Mesothelial cell of epicardium (in vitro differentiated cells): ENCODE measurements at places on chromosomes 2 and 18. TPM values are rescaled to one million over a fixed set of nuclear protein-coding genes. Genes with fewer than 3 reads are reported as not detected.

Gene MOCOS
- 2.2 to 3.2 TPM (median 3.2 TPM) in 3 replicates for total RNA-seq

Gene RAB6D
- not detected in 3 replicates for total RNA-seq

Gene CAVIN2
- total RNA-seq: 0.72 to 0.96 TPM (median 0.80 TPM) in 3 replicates

Gene EML6
- 0.93 to 2.3 TPM (median 2.1 TPM) in 3 replicates for total RNA-seq

Gene PROM2
- total RNA-seq: 20.3 to 23.5 TPM (median 22.1 TPM) in 3 replicates

- no peak for DNase-seq
- peaks cover 7% of the 10 kb centered on the region for H3K4me1 ChIP-seq
- no peak overlapping the region for H3K27ac ChIP-seq
Measured at GRCh38 chr2:187477051-187477450, 29.0 kb upstream of the CALCRL start.

GRCh38 chr2:196798980-196799379 lies 503 bp downstream of the GTF3C3 start:
- peaks cover 12% of the 10 kb centered on the region for H3K36me3 ChIP-seq
- peak overlapping the region; percentile 100 for H3K4me3 ChIP-seq
- H3K27ac ChIP-seq: peak overlapping the region; percentile 99
- H3K27me3 ChIP-seq: peaks cover 15% of the 10 kb centered on the region
- DNase-seq: no peak

DNA sequence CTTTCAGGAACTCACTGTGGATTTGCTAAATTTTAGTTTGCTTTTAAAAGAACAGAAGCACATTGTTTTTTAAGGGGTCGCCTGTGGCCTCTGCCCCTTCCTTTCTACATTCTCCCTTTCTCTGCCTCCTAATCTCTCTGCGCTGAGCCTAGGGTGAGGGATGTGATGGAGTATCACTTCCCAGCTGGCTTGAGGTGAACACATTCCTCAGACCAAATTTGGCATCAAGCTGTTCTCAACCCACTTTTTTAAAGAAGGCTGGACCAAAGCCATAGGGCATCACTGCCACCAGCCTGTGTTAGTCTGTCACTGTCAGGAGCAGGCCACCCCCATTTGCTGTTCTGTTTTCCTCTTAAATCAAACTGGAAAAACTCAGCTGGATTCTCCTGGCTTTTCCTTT lies 27.4 kb downstream of the EIF4E2 start:
- H3K27ac ChIP-seq: no peak overlapping the region
- H3K27me3 ChIP-seq: no peaks in the 10 kb centered on the region
- H3K36me3 ChIP-seq: peaks cover 33% of the 10 kb centered on the region

DNA sequence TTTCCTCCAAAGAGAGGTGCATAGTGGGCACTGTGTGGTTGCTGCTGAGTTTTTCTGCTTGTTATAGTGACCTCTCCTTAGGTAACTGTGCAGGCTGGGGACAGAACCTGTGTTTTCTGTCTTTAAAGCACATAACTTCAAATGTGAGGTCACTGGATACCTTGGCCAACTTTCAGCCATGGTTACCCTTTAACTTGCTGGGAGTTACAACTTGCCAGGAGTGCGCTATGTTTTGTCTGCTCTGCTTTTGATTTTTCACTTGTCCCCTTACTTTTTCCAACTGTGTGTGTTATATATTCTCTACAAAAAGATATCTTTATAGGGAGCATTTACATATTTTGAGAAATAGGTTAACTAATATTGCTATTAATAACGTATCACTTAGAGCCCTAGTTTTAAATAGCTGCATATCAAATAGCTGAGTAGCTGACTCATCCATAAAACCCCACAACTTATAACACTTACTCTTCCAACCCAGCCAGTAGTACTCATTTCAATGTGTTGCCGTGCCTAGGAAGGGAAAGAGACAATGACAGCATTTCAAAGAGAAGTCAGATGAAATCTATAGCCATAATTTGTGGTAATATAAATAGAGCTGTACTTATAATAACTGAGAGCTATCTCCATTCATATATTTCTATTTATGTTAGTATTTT lies 51.6 kb downstream of the DPP4 start:
- H3K4me1 ChIP-seq: peaks cover 23% of the 10 kb centered on the region
- no peaks in the 10 kb centered on the region for H3K36me3 ChIP-seq
- H3K27ac ChIP-seq: no peak overlapping the region
- DNase-seq: no peak
- no peak overlapping the region for H3K4me3 ChIP-seq
- no peaks in the 10 kb centered on the region for H3K27me3 ChIP-seq

DNA sequence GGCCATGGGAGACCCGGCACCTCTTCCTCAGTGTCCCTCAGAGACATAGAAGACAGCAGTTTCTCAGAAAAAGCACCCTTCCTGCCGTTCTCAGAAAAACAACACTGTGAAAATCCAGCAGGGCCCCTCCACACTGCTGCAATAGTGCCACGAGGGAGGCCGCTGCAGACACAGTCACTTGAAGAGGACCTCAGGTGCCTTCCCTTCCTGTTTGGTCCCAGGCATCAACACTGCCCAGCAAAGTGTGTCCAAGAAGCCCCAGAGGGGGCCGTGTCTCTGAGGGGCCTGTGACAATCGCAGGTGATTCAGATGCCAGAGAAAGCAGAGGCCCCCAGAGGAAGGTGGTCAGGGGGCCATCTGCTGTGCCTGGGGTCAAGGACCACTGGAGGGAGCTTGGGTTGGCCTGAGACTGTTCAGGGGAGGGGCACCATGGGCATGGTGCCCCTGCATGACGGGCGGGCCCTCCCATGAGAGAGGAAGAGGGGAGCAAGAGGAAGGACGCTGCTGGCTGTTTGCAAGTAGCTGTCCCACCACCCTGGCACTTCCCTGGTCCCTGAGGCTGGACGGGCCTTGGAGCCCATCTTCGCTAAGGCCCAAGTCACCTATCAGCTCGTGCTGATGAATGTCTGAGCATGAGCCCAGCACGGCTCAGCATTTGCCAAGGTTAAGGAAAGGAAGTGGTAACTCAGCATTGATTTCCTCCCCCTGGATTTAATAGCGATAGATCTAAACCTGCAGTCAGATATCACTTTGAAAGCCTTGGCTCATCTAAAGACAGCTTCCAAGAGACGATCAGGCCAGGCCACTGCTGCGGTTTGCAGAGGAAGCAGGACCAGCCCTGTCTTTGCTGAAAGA lies 9.1 kb downstream of the TWIST2 start:
- H3K27ac ChIP-seq: no peak overlapping the region
- no peak overlapping the region for H3K4me3 ChIP-seq
- DNase-seq: no peak
- H3K27me3 ChIP-seq: peaks cover 42% of the 10 kb centered on the region
- peaks cover 8% of the 10 kb centered on the region for H3K4me1 ChIP-seq
- no peaks in the 10 kb centered on the region for H3K36me3 ChIP-seq

GRCh38 chr2:196108604-196109003 lies 40.0 kb upstream of the DNAH7 start:
- peaks cover 24% of the 10 kb centered on the region for H3K4me1 ChIP-seq
- no peak overlapping the region for H3K4me3 ChIP-seq
- H3K27me3 ChIP-seq: no peaks in the 10 kb centered on the region
- no peaks in the 10 kb centered on the region for H3K36me3 ChIP-seq

GRCh38 chr2:59529726-59530125 lies 1023.7 kb downstream of the BCL11A start:
- no peak overlapping the region for H3K4me3 ChIP-seq
- H3K4me1 ChIP-seq: peaks cover 11% of the 10 kb centered on the region
- no peak for DNase-seq
- H3K36me3 ChIP-seq: no peaks in the 10 kb centered on the region

- peak; percentile 61 for DNase-seq
- H3K4me3 ChIP-seq: peak overlapping the region; percentile 78
- H3K36me3 ChIP-seq: no peaks in the 10 kb centered on the region
- peaks cover 28% of the 10 kb centered on the region for H3K27me3 ChIP-seq
- H3K4me1 ChIP-seq: peaks cover 79% of the 10 kb centered on the region
- peak overlapping the region; percentile 84 for H3K27ac ChIP-seq
Measured at GRCh38 chr2:205686783-205687640, 4.7 kb downstream of the NRP2 start.

GRCh38 chr2:200456567-200456966 lies 53.3 kb downstream of the KCTD18 start:
- H3K36me3 ChIP-seq: peaks cover 10% of the 10 kb centered on the region
- H3K4me1 ChIP-seq: peaks cover 3% of the 10 kb centered on the region
- DNase-seq: no peak
- no peak overlapping the region for H3K4me3 ChIP-seq
- H3K27me3 ChIP-seq: no peaks in the 10 kb centered on the region
- H3K27ac ChIP-seq: no peak overlapping the region

DNA sequence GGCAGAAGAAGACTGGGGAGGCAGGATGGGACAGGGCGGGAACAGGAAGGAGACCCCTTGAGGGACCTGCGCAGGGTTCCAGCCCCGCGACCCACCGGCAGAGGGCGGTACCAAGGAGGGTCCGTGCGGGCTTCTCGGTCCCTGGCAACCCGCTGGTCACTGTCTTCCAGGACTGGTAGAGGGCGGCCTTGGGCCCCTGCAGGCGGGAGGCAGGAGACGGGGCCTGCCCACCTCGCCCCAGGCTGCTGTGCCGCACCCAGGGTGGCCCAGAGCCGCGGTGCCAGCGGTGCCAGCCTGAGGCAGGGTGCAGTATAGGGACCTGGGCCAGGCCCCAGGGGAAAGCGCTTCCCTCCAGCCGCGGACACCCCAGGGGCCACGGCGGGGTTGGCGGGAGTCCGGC lies 34.5 kb downstream of the NEURL3 start:
- H3K27me3 ChIP-seq: peaks cover 17% of the 10 kb centered on the region
- no peak for DNase-seq
- H3K4me1 ChIP-seq: peaks cover 2% of the 10 kb centered on the region
- no peak overlapping the region for H3K4me3 ChIP-seq
- H3K27ac ChIP-seq: no peak overlapping the region

GRCh38 chr18:35369126-35369525 lies 8.0 kb downstream of the ZNF396 start:
- H3K36me3 ChIP-seq: no peaks in the 10 kb centered on the region
- DNase-seq: no peak
- no peak overlapping the region for H3K27ac ChIP-seq
- no peaks in the 10 kb centered on the region for H3K4me1 ChIP-seq
- H3K4me3 ChIP-seq: no peak overlapping the region

GRCh38 chr2:152465541-152465940 lies 130.6 kb downstream of the FMNL2 start:
- no peak overlapping the region for H3K27ac ChIP-seq
- H3K4me1 ChIP-seq: peaks cover 44% of the 10 kb centered on the region
- no peak for DNase-seq

GRCh38 chr2:85323351-85323987 lies 4.3 kb downstream of the TGOLN2 start:
- peaks cover 33% of the 10 kb centered on the region for H3K4me1 ChIP-seq
- H3K27ac ChIP-seq: no peak overlapping the region
- H3K4me3 ChIP-seq: no peak overlapping the region
- DNase-seq: no peak
- H3K27me3 ChIP-seq: no peaks in the 10 kb centered on the region
- peaks cover 43% of the 10 kb centered on the region for H3K36me3 ChIP-seq

- H3K27me3 ChIP-seq: no peaks in the 10 kb centered on the region
- DNase-seq: no peak
- no peak overlapping the region for H3K27ac ChIP-seq
Measured at GRCh38 chr2:64565949-64566710, 42.0 kb downstream of the AFTPH start.

GRCh38 chr2:109209412-109209811 lies 80.4 kb downstream of the SH3RF3 start:
- peaks cover 36% of the 10 kb centered on the region for H3K27me3 ChIP-seq
- H3K4me1 ChIP-seq: peaks cover 16% of the 10 kb centered on the region
- no peak for DNase-seq
- H3K4me3 ChIP-seq: no peak overlapping the region

DNA sequence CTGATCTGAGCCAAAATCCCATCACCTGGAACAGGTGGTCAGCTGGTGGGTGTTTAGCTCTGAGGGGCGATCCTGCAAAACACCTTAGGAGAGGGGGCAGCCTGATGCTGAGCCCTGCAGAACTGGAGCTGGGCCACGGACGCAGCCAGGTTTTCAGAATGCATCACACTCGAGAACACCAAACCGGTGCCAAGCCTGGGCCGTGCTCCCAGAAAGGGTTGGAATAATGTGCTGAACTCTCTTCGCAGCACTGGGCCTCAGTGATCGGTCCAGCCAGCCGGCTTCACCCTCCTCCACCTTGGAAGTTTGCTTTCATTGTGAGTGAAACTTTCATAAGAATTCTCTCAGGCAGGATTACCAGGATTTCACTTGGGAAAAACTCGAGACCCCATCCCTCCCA lies 56.5 kb upstream of the TTC39C start:
- no peak for DNase-seq
- H3K27ac ChIP-seq: no peak overlapping the region
- H3K36me3 ChIP-seq: no peaks in the 10 kb centered on the region
- H3K4me1 ChIP-seq: no peaks in the 10 kb centered on the region
- H3K4me3 ChIP-seq: no peak overlapping the region

DNA sequence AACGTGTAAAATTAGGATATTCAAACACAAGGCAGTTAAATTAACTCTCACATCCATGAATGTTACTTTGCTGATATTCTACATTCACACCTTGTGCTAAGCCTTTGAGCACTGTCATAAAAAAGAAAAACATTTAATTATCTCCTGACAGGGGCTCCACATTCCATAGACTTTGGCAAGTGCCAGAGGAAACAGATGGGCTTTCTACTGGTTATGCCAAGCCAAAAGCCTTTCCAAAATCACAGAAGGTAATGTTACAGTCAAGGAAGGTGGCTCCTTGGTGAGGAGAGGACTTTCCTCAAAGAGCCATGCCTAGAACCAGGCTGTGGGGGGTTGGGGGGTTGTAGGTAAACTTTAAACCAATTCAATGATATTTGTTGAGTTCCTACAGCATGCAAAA lies 12.4 kb downstream of the MYO5B start:
- H3K4me1 ChIP-seq: peaks cover 6% of the 10 kb centered on the region
- DNase-seq: no peak
- H3K36me3 ChIP-seq: no peaks in the 10 kb centered on the region
- no peak overlapping the region for H3K27ac ChIP-seq
- H3K27me3 ChIP-seq: peaks cover 2% of the 10 kb centered on the region

DNA sequence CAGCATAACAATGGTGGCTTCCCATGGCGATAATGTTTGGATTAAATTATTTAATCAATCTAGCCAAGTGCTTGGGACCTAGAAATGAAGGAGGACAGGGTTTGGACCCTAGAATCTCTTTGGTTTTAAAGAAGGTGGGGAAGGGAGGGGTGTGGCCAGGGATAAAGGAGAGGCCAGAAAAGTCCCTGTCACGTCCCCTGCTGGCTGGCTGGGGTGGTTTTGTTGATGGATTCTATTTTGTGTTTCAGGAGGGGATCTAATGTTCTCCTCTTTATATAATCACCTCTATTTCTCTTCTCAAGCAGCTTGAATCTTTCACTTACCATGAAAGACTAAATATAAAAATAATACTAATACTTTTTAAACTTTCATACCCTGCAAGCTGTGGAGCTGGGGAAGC lies 52.6 kb upstream of the GALR1 start:
- no peak for DNase-seq
- H3K4me3 ChIP-seq: no peak overlapping the region
- H3K27ac ChIP-seq: no peak overlapping the region
- no peaks in the 10 kb centered on the region for H3K4me1 ChIP-seq

DNA sequence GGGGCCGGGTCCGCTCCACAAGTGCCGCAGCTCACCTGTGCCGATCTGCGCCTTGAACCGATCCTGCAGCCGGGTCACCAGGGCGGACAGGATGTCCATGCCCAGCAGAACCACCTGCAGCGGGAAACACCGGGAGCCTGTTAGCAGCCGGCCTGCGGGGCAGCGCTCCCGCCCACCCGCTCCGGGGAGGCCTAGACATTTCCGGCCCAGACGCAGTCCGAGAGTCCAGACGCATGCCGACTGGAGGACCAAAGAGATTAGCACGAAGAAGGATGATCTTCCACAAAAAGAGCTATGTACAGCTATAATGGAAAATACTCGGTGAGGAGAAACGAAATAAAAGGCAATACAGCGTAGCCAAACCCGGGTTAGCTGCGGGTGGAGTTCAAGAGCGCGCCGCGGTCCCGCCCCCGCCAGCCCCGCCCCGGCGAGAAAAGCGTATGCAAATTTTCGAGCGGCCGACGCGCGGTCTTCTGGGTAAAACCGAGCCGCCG lies 421 bp upstream of the RNU4ATAC start:
- peak; percentile 76 for DNase-seq
- H3K36me3 ChIP-seq: no peaks in the 10 kb centered on the region
- no peaks in the 10 kb centered on the region for H3K27me3 ChIP-seq
- peak overlapping the region; percentile 86 for H3K4me3 ChIP-seq
